ENCODE measurements at places on chromosomes 1 and 21. TPM values are rescaled to one million over a fixed set of nuclear protein-coding genes. Genes with fewer than 3 reads are reported as not detected.

DNA sequence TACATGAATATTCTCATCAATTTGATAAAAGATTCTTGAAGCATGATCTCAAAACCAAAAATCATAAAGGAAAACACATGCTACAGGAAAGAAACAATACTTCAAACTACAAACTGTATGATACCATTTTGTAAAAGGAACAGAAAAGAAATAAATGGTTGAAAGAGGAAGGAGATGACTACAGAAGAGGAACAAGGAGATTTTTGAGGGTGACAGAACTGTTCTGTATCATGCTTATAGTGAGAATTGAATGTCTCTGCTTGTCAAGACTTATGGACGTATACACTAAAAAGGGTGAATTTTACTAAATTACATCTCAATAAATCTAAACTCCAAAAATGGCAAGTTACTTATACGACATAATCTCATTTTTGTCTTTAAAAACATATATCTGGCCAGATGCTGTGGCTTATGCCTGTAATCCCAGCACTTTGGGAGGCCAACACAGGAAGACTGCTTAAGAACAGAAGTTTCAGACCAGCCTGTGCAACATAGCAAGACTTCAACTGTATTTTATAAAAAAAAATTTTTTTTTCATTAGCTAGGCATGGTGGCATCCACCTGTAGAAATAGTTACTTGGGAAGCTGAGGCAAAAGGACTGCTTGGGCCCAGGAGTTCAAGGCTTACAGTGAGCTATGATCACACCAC lies 125.4 kb downstream of the EIF4G3 start:
- DNase-seq, result no peak

GRCh38 chr1:72827278-72827677 lies 544.9 kb upstream of the NEGR1 start:
- DNase-seq, result no peak

- no peak for DNase-seq
Observed at GRCh38 chr1:2968471-2968881, 52.8 kb upstream of the ACTRT2 start.

GRCh38 chr21:42685036-42685435 lies 31.6 kb downstream of the PDE9A start:
- no peak for DNase-seq

DNA sequence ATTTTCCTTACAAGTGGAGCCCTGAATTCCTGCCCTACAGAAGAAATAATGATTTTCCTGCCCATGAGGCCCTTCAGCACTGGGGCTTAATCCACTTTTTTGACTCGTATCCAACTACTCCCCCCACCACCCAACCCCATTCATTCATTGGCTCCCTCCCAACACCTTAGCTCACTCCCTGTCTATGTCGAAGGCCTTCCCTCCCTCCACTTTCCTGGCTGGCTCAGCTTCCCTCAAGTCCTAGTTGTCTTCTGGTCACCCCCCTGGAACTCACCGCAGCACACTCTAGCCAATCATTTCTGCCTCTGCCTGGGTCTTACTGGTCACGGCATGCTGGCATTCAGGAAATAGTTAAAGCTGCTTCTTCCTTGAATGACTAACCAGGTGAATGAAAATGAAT lies 118.9 kb downstream of the PGBD5 start:
- DNase-seq, result no peak

DNA sequence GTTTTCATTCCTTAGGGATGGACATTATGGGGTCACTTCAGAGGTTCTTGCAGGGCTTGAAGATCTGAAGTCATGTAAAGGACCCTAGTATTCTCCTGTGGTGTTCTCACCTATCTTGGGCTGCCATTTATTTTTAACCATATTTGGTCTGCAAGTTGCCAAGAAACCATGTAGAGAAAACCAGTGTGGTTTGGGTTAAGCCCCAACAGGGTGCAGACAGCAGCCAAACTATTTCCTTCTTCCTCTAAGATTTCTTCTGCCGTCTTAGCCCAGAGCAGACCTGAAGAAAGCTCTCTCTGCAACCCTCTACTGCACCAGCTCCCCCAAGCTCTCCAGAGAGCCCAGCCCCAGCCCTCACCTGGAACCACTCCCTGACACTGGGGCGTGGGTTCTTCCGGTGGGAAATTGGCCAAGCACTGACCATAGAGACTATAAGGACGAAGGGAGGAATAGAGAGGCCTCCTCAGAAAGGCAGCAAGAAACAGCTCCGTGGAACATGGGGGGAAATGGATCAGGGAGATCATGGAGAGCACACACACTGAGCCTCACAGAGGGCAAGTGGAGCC lies 136.6 kb downstream of the SYF2 start:
- no peak for DNase-seq

GRCh38 chr1:65412256-65412983 lies 8.0 kb upstream of the LEPR start:
- no peak for DNase-seq

DNA sequence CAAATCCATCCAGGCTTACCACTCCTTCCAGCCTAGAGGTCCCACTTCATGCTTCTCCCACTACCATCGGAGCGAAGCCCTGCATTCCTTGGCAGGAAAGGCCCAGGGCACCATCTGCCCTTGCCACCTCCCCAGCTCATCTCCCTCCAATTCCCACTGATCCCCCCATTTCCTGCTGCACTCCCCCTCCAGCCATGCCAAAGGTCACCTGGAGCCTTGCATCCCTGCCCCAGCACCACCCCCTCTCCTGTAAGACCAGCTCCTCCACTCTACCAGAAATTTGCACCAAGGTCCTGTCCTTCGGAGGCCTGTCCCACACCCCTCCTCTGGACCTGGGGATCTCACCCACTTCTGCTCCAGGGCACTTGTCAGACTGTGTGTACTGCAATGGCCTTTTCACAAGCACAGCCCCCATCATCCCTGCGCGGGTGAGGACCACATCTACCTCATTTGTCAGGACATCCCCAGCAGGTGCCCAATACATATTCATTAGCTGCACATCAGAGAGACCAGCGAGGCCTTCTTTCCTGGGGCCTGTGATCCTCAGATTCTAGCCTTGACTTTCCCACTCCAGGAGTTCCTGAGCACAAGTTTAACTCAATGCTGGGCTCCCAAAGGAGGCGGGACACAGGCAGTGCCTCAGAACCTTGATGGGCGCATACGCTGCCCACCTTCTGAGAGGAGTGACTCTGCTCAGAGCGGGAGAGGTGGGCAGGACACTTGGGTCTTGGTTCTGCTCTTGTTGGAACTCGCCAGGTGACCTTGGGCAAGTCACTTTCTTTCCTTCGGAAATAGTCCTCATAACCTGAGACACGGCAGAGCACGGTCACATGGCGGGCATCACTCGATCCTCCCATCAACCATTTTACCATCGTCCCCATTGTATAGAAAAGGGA lies 49.9 kb upstream of the EDN2 start:
- no peak for DNase-seq

DNA sequence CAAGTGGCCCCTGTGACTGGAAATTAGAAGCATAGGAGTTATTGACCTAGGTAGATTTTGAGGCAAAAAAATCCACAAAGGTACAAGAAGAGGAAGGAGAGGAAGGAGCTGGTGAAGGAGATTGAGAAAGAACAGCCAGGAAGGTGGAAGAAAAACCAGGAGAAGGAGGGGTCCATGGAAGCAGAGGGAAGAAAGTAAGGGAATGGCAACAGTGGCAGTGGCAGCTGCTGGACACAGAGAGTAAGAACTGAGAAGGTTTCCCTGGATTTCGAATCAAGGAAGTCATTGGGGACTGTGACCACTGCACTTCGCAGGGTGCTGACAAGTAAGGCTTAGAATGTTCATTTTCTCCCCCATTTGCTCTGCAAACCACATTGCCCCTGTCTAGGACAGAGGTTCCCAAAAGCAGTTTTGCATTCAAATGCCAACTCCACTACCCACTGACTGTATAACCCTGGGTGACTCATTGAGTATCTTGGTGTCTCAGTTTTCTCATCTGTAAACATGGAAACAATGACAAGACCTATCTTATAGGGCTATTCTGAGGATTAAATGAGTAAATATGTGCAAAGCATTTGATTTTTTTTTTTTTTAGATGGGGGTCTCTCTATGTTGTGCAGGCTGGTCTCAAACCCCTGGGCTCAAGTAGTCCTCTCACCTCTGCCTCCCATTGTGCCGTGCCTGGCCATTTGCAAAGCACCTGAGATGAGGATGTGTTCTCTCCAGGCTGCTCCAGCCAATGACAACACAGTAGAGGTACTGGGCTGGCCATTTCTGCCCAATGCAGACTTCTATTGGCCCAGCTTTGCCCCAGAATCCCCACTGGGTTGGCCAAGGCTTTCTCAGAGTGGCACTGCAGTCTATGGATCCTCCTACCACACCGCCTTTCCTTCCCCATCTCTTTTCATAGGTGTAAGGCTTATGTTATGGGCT lies 9.3 kb upstream of the CAPN2 start:
- DNase-seq, result peak; percentile 24

GRCh38 chr1:217568200-217568599 lies 62.7 kb downstream of the GPATCH2 start:
- DNase-seq, result no peak

DNA sequence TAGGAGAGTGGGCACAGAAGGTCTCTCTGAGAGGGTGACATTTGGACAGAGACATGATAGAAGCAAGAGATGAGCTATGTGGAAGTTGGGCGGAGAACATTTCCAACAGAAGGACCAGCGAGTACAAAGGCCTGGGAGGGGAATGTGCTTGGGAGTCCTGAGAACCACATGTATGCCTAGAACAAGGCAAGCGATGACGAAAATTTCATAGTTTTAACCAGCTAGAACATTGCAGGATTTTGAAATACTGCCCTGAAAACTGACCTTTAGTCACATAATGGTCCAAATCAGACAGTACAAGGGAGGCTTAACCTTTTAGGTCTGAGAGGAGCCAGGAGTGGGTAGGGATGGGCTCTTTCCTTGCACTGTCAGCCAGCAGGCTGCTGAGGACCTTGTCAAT lies 68.0 kb downstream of the MRPS6 start:
- no peak for DNase-seq

DNA sequence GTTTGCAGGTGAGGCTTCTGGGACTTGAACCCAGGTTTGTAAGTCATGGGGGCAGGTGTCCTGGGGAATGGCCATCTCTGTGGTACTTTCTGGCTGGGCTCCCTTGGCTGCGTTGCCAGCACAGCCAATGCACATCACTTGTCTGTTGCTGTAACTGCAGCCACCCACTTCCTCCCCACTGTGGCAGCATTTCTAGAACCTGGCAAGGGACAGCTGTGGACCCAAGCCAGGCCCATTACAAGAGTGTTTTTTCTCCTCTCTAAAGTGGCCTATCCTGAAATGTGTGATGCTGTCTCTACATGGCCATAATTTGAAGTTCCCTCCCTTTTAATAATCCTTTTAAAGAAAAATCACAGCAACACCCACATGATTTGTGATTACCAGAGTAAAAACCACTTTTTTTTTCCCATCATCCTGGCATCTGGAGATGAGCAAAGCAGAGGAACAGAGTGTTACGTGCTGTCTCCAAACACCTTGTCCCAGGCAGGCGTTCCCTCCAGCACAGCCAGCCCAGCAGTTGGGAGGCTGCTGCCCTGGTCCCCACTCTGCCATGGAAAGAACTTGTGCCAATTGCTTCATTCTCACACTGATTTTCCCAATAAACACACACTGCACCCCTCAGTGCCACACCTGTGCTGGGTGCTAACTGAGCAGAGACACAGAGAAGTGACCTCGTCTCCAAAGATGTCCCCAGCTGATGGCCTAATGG lies 360.6 kb upstream of the USP24 start:
- DNase-seq, result no peak

GRCh38 chr1:68231627-68232288 lies 565 bp downstream of the WLS start:
- DNase-seq, result peak; percentile 59

DNA sequence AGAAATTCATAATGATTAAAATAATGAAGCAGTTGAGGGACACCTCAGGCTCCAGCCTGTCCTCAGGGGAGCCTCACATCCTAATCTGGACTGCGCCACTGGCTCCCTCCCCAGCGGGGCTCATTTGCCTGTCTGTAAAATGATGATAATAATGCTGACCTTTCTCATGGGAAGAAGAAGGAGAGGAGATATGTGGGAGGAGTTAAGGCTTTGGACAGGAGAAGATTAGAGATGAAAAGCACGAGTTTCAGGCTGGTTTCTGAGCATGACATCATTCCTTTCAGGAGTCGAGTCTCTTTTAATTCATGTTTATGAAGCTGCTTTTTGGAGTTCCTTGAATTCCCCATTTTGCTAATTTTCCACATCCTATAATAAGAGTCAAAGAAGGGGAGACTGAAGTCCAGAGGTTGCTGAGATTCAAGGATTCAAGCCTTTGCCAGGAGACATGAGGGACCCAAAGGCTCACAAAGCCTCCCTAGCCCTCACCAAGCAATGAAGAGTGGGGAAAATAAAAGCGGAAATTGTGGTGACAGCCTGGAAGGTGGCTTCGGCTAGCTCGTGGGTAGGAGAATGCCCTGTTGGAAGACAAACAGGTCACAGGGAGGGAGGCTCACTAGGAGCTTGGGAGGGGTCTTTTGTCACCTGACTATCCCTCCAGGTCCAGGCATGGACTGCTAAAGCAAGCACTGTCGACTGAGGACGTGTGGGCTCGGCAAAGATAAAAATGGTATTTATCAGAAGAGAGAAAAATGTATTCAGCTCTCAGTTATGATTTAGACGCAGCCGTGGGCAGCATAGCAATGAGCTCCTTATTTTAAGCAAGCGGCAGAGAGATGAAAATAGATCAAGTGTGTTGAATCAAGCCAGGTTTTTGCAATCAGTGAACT lies 27.5 kb upstream of the STMN1 start:
- no peak for DNase-seq

DNA sequence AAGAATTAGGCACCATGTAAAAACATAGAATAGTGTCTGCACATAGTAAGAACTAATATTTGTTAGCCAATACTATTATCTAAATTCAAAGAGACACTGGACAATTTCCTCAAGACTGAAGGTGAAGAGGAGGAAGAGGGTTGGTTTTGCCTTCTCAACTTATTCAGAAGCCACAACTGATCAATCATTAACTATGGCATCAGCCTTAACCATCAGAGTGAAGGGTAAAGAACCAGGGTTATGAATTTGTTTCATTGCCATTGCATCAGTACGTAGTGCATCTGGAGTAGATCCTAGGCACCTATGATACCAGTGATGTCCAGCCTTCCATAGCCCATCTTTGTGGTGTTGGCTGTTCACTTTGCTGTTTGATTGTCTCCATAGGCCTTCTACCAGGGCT lies 421.7 kb upstream of the DEPDC1 start:
- DNase-seq, result no peak

- DNase-seq, result no peak
Observed at GRCh38 chr1:117674521-117675400, 68.9 kb downstream of the TENT5C start.

GRCh38 chr1:119573886-119574285 lies 66.9 kb downstream of the HSD3B1 start:
- DNase-seq, result no peak

Gene PTPRU
- 4.8 TPM for total RNA-seq

Gene CATSPERE
- total RNA-seq, result not detected

Gene NHLH1
- total RNA-seq, result not detected

Gene IL22RA1
- 83.0 TPM for total RNA-seq

Gene SPATA17
- not detected for total RNA-seq

Gene CDK18
- total RNA-seq, result 47.0 TPM

Gene FCGR3A
- 0.53 TPM for total RNA-seq

Gene HES3
- not detected for total RNA-seq

Gene OR2L13
- not detected for total RNA-seq

Gene COL9A2
- 2.1 TPM for total RNA-seq
